ENCODE measurements at places on chromosomes 4 and X.

DNA sequence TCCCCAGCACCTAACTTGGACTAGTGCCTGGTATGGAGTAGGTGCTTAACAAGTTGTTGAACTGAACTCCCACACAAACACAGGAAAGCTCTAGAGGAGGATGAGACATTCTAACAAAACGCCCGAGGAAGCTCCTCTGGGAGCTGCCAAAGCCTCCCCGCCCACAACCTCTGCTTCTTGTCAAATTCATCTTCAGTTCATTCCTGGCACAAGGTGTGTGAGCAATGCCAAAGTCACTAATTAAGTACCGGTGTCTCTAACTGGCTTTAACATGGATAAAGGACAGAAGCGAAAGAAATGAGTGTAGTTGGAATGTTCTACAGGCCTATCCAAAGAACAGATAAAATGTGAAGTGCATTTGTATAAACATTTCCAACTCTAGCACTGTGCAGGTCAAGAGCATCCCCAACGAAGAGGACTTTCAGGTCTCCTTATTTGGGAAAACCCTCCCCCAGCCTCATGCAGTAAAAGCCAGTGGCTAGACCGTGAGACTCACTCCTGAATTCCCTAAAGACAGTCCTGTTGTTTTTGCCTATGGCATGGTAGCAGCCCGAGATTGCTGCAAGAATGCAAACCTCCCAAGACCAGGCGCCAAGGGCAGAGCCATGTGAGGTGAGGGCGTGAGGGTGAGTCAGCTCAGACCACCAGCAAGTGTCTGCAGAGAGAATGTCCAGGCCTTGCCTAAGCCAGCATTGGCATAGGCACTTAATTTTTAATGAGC is 72.2 kb upstream of the KLF3 start:
- DNase-seq: no peak

DNA sequence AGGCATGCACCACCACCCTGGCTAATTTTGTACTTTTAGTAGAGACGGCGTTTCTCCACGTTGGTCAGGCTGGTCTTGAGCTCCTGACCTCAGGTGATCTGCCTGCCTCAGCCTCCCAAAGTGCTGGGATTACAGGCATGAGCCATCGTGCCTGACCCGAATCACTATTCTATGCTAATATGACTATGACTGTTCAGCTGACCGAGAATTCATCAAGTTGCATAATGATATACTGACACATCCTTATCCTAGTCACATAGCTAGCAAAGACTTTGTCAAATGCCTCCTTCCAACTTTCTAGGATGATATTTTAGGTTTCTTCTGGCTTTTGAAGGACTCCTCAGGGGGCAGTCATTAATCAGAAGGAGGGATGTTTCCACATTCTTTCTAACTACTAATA is 4.8 kb upstream of the GPM6B start:
- no peak for DNase-seq

- peak; percentile 73 for DNase-seq
Measured at GRCh38 chrX:102515975-102516941, at the start of gene TMSB15A. TMSB15A (minus strand) TSS chrX:102516739.

GRCh38 chrX:39450234-39450977 is 647.4 kb downstream of the BCOR start:
- peak; percentile 31 for DNase-seq
